ENCODE measurements at places on chromosomes 3 and 15.

DNA sequence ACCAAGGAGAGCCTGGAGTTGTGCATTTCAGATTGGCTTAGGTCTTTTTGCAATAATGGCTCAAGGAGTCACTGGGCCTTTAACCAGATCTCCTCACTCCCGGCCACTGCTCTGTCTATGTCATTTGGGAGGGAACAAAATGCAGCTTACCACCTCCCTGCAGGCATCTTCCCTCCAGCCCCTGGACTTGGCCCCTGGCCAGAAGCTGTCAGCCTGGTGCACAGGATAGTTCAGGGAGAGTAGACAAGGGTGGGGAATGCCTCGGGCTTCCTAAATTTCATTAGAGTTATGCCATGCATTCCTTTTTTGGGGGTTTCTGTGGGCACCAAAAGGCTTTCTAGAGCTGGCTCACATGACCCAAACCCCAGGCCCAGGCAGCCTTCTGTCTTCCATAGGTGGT lies 70.2 kb upstream of the HRH1 start:
- no peak for DNase-seq

DNA sequence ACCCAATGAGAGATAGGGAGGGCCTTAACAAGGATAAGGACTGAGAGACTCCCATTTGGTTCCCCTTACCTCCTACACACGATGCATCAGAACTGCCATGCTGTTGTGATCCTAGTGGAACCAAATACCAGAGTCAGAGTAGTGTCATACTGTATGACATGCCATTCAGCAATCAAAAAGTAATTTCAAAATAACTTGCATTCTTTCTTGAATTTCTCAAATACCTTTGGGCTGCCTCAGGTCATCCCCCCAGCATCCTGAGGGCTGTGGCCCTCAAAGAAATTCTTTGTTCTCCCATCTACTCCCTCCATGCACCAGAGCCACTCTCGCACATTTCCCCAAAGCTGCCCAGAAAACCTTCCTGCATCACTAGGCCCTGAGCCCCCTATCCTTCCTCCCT lies 68.9 kb upstream of the PPP2R3A start:
- no peak for DNase-seq

DNA sequence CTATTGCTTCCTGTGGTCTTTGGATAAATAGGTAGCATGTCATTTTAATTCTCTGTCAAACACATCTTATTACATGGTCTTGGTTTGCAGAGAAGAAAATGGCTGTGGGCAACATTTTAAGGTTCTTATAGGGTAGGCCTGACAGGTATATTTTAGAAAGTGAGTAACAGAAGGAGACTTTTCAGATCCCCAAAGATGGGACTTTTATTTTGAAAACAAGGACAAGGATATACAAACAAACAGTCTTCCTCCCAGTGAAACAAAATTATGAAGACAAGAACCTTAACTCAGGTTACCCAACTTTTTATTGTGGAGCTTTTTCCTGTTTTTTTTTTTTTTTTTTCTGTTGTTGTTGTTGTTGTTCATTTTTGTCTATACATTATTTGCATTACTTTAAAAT lies 916.2 kb downstream of the NTRK3 start:
- DNase-seq, result no peak

GRCh38 chr3:8103954-8104353 lies 397.7 kb upstream of the LMCD1 start:
- DNase-seq, result no peak

DNA sequence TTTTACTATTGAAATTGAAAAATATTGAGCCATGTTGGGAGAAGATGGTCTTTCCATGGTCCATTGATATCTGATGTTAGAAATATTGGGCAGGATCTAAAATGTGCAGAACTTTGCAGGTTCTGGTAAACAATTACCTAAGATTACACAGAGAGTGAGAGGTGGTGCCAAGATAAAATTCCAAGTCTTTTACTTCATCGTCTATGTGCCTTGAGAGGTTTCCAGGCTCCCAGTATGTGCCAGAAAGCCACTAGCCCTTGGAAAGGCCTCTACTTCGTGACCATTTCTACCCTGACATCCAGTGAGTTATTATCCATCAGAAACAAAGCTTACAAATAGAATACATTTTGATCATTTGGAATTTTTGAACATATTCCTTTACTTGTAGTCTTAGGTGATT lies 27.6 kb downstream of the CD200 start:
- DNase-seq, result no peak
